ENCODE measurements at places on chromosomes 12 and 14.

DNA sequence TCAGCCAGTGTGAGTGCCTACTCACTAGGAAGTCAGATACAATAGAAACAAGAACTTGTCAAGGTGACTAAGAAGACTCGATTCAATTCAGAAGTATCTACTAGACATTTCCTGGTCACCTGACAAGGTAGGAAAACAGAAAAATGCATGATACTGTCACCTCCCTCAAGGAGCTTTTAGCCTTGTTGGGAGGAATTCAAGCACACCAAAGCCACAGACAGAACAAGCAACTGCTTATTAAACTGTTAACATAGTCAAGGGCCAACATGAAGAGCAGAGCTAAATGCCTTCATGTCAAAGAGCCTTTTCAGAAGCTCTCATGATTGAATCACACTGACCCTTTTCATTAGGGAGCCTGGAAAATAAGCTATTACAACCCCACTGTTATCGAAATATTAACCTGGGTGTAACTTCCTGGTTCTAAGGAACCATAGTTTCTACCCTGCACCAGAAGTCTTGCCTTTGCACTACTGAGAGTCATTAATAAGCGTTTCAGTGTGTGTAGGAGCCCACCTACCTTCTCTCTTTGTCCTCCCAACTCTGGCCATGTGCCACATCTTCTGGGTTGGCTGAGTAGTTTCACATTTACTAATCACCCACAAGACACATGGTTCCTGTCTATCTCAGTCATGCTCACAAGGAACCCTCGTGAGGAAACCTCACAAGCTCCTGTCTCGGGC, 31.0 kb upstream of the LGALS3 start:
- no peak for DNase-seq

DNA sequence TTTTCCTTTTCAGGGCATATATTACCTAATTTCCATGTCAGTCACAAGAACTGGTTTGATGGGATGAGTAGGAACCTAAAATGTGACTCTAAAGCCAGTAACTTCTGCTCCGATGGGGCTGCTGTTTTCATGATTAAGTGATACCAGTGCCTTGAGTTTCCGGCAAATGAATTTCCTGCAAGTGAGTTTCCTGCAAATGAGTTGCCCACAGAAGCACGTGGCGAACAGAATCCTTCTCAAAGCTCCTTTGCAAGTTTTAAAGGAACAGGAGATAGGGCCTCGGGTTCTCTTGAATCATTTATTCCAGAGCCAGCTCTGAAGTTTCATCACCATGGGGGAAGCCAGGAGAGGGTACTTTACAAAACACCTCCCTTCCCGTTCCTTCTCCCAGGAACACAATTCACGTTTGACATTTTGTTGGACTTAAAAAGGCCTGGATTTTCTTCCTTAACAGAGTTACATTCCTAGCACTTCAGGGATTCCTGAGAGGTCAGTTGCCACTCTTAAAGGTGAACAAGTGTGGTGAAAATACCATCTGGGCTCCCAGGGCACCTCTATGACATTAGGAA, 2.2 kb upstream of the PPTC7 start:
- no peak for DNase-seq

- no peak for DNase-seq
These were observed 40.4 kb downstream of the AACS start for GRCh38 chr12:125105600-125105999.

GRCh38 chr12:94704452-94705306, 54.3 kb upstream of the TMCC3 start:
- DNase-seq = no peak

DNA sequence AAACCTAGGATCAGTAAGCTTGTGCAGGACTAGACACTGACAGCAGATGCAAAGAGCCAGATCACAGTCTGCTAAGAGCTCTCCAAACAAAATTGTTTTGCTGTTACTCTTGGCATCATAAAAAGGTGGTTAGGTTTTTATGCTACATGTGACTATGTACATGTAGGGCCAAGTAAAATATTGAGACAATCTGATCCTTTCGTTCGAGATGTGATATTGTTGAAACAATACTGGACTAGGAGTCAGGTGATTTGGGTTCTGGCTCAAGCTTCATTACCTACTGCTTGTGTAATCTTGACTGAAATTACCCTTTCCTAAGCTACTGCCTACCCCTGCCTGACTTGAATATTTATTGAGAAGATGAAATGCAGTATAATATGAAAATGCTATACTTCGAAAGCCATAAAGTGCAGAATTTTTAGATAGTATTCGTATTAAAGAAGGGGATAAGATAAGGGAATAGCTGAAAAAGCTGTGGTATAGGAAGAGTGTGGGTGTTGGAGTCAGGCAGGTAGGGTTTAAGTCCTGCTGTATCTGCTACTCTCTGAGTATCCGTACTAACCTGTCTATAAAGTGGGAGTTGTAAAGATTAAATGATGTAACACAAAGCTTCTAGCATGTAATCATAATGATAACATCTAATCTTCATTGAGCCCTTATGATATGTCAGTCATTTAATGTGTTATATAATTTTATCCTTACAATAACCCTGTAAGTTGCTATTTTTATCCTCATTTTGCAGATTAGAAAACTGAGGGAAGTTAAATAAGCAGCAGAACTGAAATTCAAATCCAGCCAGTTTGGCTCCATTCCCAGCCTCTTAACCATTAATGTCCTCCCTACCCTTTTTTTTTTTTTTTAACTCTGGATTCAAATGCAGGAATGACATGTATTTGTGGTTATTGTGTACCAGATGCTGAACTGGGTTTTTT, 38.6 kb upstream of the ATF1 start:
- DNase-seq = no peak

GRCh38 chr12:62576503-62576902, 109.9 kb downstream of the MON2 start:
- DNase-seq = no peak

DNA sequence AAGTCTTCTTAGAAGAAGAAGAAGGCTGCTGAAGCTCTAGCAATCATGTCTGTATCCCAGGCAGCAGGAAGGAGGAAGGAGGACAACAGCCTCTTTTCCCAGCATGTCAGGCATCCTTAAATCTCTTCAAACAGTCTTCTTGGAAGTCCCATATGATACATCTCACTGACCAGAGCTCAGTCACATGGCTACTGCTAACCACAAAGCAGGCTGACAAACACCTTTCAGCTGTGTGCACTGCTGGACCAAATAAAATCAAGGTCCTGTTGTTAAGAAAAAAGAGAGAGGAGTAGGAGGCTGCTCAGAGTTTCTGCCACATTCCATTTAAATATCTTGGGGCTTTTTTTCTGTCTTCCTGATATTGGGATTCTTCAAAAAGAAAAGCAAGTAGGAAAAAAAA, 203.4 kb upstream of the PELI2 start:
- no peak for DNase-seq

DNA sequence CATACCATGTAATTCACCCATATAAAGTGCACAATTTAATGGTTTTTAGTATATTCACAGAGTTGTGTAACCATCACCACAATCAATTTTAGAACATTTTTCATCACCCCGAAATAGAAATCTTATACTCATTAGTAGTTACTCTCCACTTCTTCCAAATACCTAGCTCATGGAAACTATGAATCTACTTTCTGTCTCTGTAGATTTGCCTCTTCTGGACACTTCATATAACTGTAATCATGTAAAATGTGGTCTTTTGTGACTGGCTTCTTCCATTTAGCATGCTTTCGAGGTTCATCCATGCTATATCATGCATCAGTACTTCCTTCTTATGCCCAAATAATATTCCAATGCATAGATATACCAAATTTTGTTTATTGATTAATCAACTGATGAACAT, 10.8 kb downstream of the DNAI7 start:
- no peak for DNase-seq

DNA sequence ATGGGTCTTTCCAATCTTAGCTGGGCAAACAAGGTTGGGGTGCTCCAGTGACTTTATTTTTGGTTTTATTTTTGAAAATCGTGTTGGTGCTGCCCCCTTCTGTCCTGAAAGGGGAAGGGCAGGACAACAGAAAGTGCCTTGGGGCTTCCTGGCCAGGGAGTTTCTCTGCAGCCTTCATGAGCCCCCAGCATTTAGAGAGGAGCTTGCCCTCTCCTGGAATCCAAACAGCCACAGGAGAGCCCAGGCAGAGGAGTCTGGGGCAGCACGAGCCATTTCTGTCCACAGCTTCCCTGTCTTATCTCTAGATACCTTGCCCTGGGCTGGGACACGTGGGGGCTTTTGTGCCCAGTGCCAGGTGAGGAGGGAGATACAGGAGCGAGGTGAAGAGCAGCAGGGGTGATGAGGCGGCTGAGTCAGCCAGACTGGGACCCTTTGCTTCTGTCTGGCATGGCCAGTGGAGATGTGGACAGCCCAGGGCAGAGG, 4.4 kb upstream of the C1RL start:
- peak; percentile 18 for DNase-seq

- no peak for DNase-seq
These were observed 84.6 kb upstream of the CCDC196 start for GRCh38 chr14:66401449-66402095.

GRCh38 chr14:70700955-70701585, 59.4 kb downstream of the TTC9 start:
- DNase-seq = no peak

- no peak for DNase-seq
These were observed 85.7 kb downstream of the AKAP6 start for GRCh38 chr14:32414808-32415255.

- no peak for DNase-seq
These were observed 18.0 kb downstream of the TNFAIP2 start for GRCh38 chr14:103141117-103141796.

DNA sequence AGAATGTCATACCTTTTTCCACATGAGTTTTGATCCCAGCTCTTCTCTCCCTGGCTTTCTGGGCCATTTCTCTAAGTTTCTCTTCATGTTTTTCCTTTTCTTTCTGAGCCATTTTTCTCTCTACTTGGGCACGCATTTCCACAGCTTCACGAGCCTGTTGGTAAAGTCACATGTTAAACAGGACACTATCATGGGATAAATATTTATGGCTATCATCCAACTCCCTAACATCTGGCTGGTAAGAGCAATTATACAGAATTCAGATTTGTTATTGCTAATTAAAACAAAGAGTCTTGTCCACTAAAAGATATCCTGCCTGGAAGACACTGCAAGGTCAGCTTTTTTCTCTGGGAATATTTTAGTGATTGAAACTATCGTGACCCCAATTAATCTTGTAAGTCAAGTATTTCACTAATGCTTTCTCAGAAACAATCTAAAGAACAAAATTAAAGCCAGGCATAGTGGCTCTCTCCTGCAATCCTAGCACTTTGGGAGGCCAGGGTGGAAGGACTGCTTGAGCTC, 23.1 kb downstream of the SLIRP start:
- no peak for DNase-seq

GRCh38 chr12:84787253-84787652, 125.3 kb downstream of the SLC6A15 start:
- no peak for DNase-seq

DNA sequence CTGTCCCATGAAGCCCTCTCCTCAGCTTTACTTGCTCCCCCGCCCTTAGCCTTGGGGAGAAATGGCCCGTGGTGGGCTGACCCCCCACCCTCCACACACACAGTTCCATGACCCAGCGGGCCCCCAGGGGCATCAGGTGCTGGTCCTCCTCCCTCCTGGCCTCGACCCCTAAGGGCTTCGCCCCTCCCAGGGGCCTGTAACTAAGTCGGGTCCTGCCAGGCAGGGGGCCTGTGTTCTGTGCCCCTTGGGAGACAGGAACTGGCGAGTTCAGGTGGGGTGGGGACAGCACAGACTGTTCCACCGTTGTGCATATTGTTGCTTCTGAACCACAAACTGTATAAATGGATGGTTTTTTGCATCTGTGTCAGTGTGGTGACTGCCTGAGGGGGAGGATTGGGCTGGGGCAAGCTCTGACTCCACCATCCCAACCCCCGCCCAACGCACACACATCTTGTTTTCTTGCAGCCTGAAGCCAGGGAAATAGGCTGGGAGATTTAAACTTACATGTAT, 8.8 kb downstream of the TAMALIN start:
- DNase-seq = no peak

DNA sequence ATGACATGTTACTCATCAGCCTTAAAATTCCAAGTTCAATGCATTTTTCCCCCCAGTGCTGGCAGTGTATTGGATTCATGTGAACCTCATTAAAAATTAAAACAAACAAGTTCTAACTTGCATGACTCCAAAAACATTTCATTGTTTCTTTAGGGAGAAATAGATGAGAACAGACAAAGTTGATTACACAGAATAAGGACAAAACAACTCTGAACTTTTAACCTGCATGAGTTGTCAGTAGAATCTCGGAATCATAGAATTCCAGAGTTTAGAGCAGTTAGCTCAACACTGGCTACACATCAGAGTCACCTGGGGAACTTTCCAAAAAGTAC, 127.5 kb downstream of the TMX1 start:
- DNase-seq = no peak

DNA sequence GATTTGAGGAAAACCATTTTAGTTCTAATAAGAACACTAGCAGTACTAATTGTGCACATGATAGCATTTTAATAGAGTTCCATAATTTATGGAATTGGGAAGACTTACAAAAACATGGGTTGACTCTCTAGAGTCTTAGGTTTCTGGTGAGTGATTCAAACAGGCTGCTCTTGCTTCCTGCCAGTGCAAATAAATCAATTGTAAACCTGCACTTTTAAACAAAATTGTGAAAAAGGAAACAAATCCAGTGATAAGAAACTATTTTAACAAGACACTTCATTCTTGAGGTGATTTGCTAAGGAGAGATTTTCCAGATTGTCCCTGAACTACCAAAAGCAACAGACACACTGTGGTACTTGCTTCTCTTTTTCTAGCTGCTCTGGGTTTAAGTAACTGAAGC, 112.2 kb downstream of the CACNA1C start:
- no peak for DNase-seq
